ENCODE measurements at places on chromosomes 7 and 10. TPM values are rescaled to one million over a fixed set of nuclear protein-coding genes. Genes with fewer than 3 reads are reported as not detected.

GRCh38 chr7:117750612-117751563 lies 122.4 kb downstream of the CTTNBP2 start:
- no peak for DNase-seq

GRCh38 chr7:117229350-117229749 lies 93.5 kb downstream of the WNT2 start:
- DNase-seq: no peak

DNA sequence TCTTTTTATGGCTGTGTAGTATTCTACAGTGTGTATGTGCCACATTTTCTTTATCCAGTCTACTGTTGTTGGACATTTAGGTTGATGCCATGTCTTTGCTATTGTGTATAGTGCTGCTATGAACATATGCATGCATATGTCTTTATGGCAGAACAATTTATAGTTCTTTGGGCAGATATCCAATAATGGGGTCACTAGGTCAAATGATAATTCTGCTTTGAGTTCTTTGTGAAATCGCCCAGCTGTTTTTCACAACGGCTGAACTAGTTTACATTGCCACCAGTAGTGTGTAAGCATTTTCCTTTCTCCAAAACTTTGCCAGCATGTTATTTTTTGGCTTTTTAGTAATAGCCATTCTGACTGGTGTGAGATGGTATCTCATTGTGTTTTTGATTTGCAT lies 214.8 kb upstream of the TMEM229A start:
- DNase-seq: no peak

DNA sequence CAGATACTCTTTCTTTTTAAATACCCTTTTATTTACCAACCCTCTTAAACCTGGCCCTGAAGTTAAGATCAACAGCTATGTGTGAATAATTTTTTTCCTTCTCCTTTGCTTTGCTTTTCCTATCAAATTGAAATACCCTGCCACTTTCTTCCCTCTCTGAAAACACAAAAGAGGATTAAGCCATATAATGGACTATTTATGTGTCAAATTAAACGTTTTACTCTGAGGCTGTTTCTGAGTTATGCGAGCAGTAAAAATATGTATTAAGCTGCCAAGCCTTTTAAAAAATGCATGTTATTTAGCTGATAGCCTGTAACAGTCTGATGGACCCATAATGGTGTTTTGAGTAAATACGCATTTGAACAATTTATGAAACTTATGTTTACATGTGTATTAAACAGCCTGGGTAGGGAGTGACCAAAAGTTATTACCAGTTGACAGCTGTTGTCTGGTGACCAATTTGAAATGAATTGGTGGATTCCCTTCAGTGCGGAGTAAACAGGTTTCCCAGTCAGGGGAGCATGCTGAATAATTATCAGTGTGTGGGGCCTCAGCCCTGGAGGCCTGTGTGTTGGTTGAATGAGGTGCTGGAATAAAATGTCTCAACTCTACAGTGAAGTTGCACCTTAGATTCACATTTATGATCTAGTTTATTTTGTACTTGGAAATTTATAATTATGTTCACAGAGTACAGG lies 89.6 kb downstream of the AUTS2 start:
- no peak for DNase-seq

- no peak for DNase-seq
Observed at GRCh38 chr10:128814024-128814423, 653.0 kb upstream of the MGMT start.

The TMEM225B gene
- total RNA-seq: 1.2 TPM
